ENCODE measurements at places on chromosomes 4 and X.

- DNase-seq: no peak
Measured at GRCh38 chr4:119005928-119006460, 117.3 kb downstream of the SYNPO2 start.

DNA sequence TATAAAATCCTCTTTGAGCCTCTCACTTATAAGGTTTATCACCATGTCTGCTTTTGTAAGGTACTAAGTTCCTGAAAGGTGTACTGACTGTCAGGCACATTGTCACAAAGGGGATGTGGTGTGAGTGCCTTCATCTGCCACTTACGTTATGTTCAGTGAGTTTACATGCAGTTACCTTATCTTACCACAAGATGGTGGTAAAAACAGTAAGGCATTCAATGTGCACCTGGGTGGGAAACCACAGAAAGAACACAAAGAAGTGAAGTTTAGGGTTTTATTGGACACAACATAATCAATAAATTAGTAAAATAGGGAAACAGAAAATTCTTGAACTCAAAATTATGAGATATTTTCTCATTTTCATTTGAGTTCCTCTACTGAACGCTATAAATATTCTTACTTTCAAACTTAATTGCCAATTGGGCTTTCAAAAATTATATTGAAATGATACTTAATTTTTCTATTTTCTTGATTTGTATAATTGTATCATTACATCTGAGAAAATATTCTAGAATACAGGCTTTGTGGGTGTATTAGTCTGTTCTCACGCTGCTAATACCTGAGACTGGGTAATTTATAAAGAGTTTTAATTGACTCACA is 650.8 kb downstream of the PCDH7 start:
- DNase-seq: no peak

- no peak for DNase-seq
Measured at GRCh38 chr4:121168446-121169281, 4.5 kb upstream of the TNIP3 start.

GRCh38 chr4:72302981-72303704 is 265.9 kb downstream of the ADAMTS3 start:
- DNase-seq: peak; percentile 19

DNA sequence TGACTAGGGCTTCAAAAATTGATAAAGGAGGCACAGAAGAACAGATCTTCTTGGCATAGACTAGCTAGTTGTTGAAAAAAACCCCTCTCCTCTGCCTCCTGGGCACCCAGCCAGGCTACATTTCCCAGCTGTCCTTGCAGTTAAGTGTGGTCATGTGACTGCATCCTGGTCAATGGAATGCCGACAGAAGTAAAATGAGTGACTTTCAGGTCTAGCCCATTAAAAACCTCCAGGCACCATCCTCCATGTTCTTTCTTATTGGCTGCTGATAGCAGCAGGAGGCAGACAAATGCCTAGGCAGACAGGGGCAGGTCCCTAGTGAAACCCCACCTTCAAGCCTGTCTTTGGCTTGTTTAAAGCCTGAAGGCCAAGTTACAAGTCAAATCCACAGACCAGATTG is 35.3 kb downstream of the ATXN3L start:
- DNase-seq: no peak

DNA sequence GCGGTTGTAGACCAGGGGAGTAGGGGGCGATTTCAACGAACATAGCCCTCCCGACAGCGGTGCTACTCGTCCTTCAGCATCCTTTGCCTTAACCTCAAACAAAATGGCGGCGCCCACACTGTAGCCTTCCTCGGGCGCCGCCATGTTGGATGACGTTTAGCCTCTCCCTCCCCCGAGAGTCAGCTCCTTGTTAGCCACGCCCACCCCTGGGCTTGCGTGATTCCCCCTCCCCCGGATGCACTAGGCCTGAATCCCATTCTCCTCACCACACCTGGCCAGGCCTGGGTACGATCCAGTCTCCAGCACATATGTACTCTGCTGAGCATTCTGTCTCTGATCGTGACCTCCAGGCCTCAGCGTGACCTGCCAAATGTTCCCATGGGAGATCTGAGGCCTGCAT is 49.0 kb upstream of the ZNF157 start:
- peak; percentile 57 for DNase-seq

DNA sequence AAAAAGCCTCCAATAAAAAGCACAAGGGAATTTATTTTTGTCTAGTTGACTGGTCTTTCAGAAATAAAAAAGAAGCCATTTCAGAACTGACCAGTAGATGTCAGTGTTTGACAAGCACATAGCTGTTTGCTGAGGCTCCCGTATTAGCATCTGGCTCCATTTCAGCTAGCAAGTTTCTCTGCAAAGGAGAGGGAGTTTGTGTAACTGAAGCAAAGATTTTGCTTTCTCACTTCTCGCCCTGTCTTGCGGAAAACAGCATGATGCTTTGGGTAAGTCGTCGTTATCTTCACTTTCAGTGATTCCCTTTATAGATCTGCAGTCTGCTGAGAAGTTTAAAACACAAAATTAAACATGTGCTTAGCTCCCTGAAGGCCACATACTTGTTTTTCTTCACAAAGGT is 85.5 kb downstream of the CT47B1 start:
- no peak for DNase-seq

DNA sequence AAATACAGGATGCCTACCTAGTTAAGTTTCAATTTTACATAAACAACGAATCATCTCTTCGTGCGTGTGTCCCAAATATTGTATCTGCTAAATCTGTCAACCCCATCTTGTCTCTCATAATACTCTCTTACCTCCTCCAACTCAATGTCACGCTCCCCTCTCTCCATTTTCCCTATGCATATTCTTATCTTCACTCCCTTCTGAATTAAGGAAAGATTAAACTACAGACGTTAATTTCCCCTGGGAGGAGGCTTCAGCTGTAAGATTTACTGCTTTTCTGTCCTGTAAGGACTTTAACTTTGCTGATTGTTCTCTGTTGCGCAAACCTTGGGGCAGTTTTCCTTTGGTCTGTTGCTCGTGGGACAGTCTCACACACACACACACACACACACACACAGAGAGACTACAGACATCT is 455 bp upstream of the ABCB7 start:
- DNase-seq: no peak

- no peak for DNase-seq
Measured at GRCh38 chr4:142408003-142408441, 438.1 kb downstream of the INPP4B start.

- DNase-seq: no peak
Measured at GRCh38 chrX:11591723-11592346, 73.9 kb downstream of the ARHGAP6 start.

DNA sequence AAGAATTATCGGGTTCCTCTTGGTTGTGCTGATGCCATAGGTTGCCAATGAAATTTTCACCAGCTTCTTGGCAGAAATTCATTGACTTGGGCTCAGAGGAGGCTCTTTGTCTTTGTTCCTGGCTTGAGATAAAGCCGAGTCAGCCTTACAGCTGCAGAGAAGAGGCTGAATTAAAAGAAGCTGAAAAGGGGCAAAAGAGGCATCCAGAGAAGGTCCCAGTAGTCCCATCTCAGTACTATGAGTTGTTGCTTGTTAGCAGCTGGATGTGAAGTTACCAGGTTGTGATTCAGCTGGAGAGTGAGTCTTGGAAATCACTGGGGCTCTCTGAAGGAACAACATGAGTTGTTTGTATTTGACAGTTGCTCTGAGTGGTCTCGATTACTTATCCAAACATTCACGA is 59.7 kb downstream of the SMAD1 start:
- DNase-seq: no peak

GRCh38 chr4:30746735-30747134 is 26.6 kb downstream of the PCDH7 start:
- DNase-seq: no peak

DNA sequence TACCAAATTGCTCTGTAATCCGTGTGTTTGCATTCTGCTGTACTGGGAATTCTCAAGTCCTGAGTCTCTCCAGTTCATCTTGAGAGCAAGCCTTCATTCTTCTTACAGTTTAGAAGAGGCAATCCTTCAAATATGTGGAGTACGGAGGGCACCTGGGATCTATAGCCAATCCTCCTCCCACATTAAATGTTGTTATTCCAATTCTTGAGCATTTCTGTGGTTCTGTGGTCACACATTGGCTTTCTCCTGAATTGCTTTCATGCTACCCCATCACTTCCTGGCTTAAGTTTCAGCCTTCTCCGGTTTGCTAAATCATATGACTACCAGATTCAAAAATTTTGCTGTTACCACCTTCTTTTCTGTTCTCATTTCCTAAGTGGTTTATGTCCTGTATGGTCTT is 611.1 kb downstream of the PCDH19 start:
- no peak for DNase-seq

GRCh38 chrX:26952213-26952612 is 510.9 kb downstream of the PPP4R3C start:
- no peak for DNase-seq

GRCh38 chrX:141214196-141214595 is 28.1 kb downstream of the SPANXC start:
- no peak for DNase-seq

GRCh38 chr4:106766519-106766918 is 269.6 kb downstream of the DKK2 start:
- no peak for DNase-seq

DNA sequence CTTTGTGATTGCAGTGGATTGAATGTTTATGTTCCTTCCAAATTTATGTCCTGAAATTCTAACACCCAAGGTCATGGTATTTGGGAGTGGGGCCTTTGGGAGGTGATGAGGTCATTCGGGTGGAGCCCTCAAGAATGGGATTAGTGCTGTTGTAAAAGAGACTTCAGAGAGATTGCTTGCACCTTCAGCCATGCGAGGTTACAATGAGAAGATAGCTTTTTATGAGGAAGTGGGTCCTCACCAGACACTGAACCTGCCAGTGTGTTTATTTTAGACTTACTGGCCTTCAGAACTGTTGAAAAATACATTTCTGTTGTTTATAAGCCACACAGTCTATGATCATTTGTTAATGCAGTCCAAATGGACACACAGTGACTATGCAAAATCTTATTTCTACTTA is 161.0 kb upstream of the GPRIN3 start:
- DNase-seq: no peak

- no peak for DNase-seq
Measured at GRCh38 chr4:121760205-121760604, 4.8 kb downstream of the SMIM43 start.

- DNase-seq: no peak
Measured at GRCh38 chr4:41213625-41214135, 662 bp downstream of the APBB2 start.

- no peak for DNase-seq
Measured at GRCh38 chr4:187883049-187883448, 112.5 kb upstream of the ZFP42 start.

GRCh38 chr4:151801547-151802516 is 41.0 kb upstream of the GATB start:
- DNase-seq: no peak

DNA sequence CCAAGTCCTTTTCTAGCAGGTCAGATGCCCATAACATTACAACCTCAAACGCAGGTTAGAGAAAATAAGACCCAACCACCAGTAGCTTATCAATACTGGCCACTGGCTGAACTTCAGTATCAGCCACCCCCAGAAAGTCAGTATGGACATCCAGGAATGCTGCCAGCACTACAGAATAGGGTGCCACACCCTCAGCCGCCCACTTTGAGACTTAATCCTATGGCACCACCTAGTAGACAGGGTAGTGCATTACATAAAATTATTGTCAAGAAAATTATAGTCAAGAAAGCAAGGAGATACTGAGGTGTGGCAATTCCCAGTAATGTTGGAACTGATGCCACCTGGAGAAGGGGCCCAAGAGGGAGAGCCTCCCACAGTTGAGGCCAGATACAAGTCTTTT is 19.9 kb upstream of the TRIM61 start:
- DNase-seq: no peak

DNA sequence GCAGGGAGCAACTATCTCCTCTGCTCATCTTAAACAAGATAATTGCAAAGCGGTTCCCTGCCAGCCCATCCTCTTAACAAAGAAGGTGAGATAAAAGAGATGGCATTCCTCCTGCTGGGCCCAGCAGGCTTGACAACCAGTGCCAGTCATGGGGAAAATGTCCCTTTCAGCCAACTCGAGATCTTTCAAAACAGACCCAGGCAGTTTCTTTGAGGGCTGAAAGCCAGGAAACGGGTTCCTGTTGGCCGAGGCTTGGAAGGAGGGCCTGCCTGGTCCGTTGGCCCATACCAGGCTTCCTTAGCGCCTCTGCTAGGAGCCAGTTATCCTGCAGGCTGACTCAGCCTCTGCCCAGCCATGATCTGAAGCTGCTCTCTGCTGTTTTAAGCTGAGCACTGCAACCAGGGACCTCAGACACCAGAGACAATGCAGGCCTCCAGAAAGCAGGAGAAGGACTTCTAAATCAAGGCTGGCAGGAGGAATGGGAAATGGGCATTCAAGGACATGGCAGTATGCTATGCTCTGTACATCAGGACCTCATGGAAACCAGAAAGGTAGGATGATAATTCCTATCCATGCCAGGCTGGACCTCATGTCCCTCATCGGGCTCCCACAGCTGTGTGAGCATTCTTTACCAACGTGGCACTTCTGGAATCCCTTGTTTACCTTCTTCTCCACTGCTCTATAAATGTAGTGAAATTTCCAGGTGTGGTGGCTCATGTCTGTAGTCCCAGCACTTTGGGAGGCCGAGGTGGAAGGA is 42.4 kb upstream of the SLC2A9 start:
- DNase-seq: no peak

- no peak for DNase-seq
Measured at GRCh38 chrX:2733286-2733685, 18.6 kb upstream of the XG start.

- no peak for DNase-seq
Measured at GRCh38 chrX:95383778-95384177, 1300.9 kb upstream of the DIAPH2 start.
